ENCODE measurements at places on chromosomes 13 and 19. TPM values are rescaled to one million over a fixed set of nuclear protein-coding genes. Genes with fewer than 3 reads are reported as not detected.
A peak's percentile ranks its signal among the peaks of the same experiment; 100 is the strongest.

The KLK11 gene
- 1.7 TPM for total RNA-seq

DNA sequence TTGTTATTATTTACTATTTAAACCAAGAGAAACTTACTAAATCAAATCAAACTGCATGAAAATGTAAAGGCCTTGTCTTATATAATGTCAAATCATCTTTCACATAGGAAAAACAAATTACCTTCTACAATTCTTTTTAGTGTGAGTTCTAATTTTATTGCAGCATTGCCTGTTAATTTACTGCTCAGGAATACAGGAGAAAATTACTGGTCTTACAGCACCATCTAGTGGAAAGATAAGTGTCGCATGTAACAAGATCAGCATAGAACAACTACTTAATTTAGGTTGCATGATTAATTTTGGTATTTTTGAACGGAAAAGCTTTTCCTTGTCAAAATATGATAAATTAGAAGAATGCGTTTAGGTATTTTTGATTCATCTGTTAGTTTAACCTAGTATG, 502.7 kb downstream of the UQCRFS1 start:
- H3K4me1 ChIP-seq, result no peaks in the 10 kb centered on the region
- H3K36me3 ChIP-seq, result no peaks in the 10 kb centered on the region
- no peaks in the 10 kb centered on the region for H3K27me3 ChIP-seq
- H3K4me3 ChIP-seq, result no peak overlapping the region
- no peak overlapping the region for H3K27ac ChIP-seq
- DNase-seq, result no peak

The ZNF264 gene
- 57.7 TPM for total RNA-seq

- H3K36me3 ChIP-seq, result peaks cover 13% of the 10 kb centered on the region
- H3K27ac ChIP-seq, result no peak overlapping the region
- H3K4me3 ChIP-seq, result no peak overlapping the region
- DNase-seq, result no peak
Measured at GRCh38 chr13:41693434-41693833, 236.1 kb downstream of the RGCC start.

The ZNF729 gene
- total RNA-seq, result not detected

GRCh38 chr19:10152100-10152499, 32.4 kb upstream of the EIF3G start:
- no peaks in the 10 kb centered on the region for H3K27me3 ChIP-seq
- H3K27ac ChIP-seq, result no peak overlapping the region
- H3K4me1 ChIP-seq, result no peaks in the 10 kb centered on the region
- H3K36me3 ChIP-seq, result no peaks in the 10 kb centered on the region

GRCh38 chr13:39016787-39017186, 21.1 kb downstream of the PROSER1 start:
- DNase-seq, result no peak
- no peaks in the 10 kb centered on the region for H3K27me3 ChIP-seq
- H3K27ac ChIP-seq, result no peak overlapping the region

- DNase-seq, result no peak
- no peaks in the 10 kb centered on the region for H3K27me3 ChIP-seq
- H3K4me3 ChIP-seq, result no peak overlapping the region
- no peaks in the 10 kb centered on the region for H3K36me3 ChIP-seq
- no peak overlapping the region for H3K27ac ChIP-seq
Measured at GRCh38 chr13:73991884-73992283, 142.3 kb downstream of the KLF12 start.

The NBEA gene
- total RNA-seq, result 1.4 TPM

DNA sequence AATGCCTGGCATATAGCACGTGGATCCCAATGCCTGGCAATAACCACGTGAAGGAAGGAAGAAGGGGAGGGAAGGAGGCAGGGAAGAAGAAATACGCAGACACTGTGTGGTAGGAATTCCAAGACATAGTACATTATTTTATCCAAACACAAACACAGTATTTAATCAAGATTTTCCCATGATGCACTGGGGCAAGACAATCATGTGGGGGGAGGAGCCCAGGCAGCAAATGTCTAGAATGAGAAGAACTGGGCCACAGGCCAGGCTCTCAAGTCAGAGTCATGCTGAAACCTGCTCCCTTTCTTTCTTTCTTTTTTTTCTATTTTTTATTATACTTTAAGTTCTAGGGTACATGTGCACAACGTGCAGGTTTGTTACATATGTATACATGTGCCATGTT, 717.9 kb downstream of the UQCRFS1 start:
- no peak for DNase-seq
- no peak overlapping the region for H3K27ac ChIP-seq
- no peaks in the 10 kb centered on the region for H3K4me1 ChIP-seq
- no peaks in the 10 kb centered on the region for H3K27me3 ChIP-seq

- H3K36me3 ChIP-seq, result no peaks in the 10 kb centered on the region
- DNase-seq, result peak; percentile 72
- peak overlapping the region; percentile 68 for H3K27ac ChIP-seq
- H3K27me3 ChIP-seq, result no peaks in the 10 kb centered on the region
Measured at GRCh38 chr19:57850553-57851017, 926 bp downstream of the ZNF587 start.

DNA sequence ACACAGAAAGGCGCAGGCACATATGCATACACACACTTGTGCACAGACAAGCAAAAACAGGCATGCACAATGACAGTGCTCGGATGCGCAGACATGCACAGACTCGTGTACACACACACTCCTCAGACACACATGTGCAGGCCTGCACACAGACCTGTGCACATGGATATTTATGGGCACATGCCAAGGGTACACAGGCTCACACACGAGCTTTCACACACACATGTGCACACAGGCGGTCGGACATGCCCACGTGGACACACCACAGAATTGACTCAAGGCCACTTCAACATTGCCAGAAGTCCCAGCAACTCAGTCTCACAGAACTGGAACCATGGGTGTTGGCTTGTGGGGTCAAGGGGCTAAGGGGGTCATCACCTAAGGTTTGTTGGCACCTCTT, 206.8 kb downstream of the URI1 start:
- no peaks in the 10 kb centered on the region for H3K27me3 ChIP-seq
- no peak overlapping the region for H3K27ac ChIP-seq
- DNase-seq, result no peak
- no peak overlapping the region for H3K4me3 ChIP-seq

- H3K4me1 ChIP-seq, result no peaks in the 10 kb centered on the region
- DNase-seq, result no peak
- peak overlapping the region; percentile 61 for H3K4me3 ChIP-seq
Measured at GRCh38 chr19:49362929-49363267, 682 bp upstream of the TEAD2 start.

- peaks cover 15% of the 10 kb centered on the region for H3K27me3 ChIP-seq
- H3K4me1 ChIP-seq, result peaks cover 12% of the 10 kb centered on the region
- DNase-seq, result no peak
Measured at GRCh38 chr13:99896369-99897075, 75.0 kb downstream of the ZIC5 start.

The LPAR6 gene
- total RNA-seq, result 2.8 TPM

The THSD8 gene
- not detected for total RNA-seq

DNA sequence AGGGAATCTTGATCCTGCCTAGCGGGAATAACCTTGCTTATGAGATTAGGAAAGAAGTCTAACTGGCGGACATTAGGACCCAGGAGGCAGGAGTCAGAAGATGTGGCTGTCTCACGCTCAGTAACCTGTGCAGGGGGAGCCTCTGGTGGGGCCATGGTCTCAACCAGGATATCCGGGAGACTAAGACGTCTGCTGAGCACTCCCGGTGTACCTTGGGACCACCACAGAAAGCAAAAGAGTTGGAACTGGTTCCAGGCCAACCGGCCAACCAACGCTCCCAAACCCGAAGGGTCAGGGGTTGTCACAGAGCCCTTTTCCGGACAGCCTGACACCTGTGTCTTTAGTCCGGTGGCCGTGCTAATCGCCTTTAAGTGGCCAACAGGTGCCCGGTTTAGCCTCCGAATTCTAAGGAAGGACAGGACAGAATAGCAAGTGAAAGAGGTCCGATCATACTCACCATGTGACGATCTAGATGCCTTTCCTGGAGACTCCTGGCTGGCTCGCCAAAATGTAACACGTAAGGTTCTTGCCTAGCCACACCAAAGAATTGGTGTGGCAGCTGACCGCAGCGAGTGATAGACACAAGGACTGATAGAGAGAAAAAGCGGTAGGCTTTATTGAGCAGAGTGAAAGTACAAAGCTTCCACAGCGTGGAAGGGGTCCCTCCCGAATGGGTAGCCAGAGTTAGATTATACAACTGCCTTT, 103.9 kb upstream of the DIAPH3 start:
- H3K36me3 ChIP-seq, result no peaks in the 10 kb centered on the region

DNA sequence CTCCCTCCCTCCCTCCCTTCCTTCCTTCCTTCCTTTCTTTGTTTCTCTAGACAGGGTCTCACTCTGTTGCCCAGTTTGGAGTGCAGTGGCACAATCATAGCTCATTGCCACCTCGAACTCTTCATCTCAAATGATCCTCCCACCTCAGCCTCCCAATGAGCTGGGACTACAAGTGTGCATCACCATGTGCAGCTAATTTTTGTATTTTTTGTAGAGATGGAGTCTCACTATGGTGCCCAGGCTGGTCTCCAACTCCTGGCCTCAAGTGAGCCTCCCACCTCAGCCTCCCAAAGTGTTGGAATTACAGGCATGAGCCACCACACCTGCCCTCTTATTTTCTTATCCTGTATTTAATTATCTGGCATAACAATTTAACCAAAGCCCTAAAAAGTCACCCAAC, 4.4 kb downstream of the UPK1A start:
- no peak overlapping the region for H3K4me3 ChIP-seq
- H3K4me1 ChIP-seq, result no peaks in the 10 kb centered on the region
- no peak for DNase-seq
- no peaks in the 10 kb centered on the region for H3K27me3 ChIP-seq

DNA sequence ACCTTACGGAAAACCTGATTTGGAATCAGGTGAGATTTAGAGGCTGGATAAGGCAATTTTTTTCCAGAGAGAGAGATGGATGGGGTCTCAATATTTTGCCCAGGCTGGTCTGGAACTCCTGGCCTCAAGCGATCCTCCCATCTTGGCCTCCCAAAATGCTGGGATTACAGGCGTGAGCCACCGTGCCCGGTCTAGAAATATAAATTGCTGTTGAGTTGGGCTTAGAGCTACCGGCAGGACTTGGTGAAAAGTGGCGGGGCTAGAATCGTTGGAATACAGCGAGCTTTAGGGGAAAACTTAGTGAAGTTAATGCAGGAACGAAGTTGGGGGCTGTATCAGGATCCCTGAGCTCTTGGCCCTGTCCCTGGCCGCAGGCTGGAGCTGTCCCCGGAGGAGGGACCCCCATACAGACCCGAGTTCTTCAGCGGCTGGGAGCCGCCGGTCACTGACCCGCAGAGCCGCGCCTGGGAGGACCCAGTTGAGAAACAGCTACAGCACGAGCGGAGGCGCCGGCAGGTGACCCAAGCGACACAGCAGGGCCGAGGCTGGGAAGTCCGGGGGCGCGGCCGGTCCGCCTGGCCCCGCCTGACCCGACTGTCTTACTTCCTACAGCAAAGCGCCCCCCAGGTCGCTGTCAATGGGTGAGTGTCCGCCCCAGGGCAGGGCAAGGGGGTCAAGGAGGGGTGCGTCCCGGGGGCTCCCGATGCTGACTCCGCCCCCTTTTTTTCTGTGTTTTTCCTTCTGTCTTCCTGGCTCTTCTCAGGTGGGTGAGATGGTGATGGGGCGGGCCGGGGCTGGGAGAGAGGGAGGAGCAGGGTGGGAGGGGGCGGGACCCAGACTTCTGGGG, 7.6 kb downstream of the EPS8L1 start:
- H3K27ac ChIP-seq, result no peak overlapping the region
- no peak for DNase-seq
- H3K4me3 ChIP-seq, result no peak overlapping the region
- peaks cover 12% of the 10 kb centered on the region for H3K4me1 ChIP-seq
- no peaks in the 10 kb centered on the region for H3K36me3 ChIP-seq

- no peaks in the 10 kb centered on the region for H3K36me3 ChIP-seq
- no peak overlapping the region for H3K27ac ChIP-seq
- no peak overlapping the region for H3K4me3 ChIP-seq
- DNase-seq, result no peak
- H3K27me3 ChIP-seq, result no peaks in the 10 kb centered on the region
- H3K4me1 ChIP-seq, result no peaks in the 10 kb centered on the region
Measured at GRCh38 chr13:77353995-77354394, 27.1 kb upstream of the MYCBP2 start.

GRCh38 chr13:99663908-99664307, 162.6 kb downstream of the TM9SF2 start:
- no peaks in the 10 kb centered on the region for H3K4me1 ChIP-seq
- H3K4me3 ChIP-seq, result no peak overlapping the region
- no peak overlapping the region for H3K27ac ChIP-seq

The C13orf42 gene
- not detected for total RNA-seq

DNA sequence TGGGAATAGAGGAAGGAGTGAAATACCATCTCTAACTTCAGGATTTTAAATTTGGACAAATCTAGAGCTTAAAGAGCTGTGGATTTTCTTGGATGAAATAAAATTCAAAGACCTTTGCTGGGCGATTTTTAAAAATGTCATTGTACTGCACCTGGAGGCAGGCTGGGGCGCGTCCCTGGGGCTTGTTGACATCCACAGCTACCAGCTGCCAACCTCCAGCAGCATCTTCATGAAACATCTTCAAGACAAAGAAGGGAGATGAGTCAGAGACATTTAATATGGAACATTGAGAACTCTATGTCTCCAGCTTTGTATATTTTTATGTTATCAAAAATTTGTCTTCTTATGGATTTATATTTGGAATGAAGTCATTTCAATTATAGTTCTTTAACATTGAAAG, 132.5 kb downstream of the NALCN start:
- H3K27me3 ChIP-seq, result no peaks in the 10 kb centered on the region
- no peak overlapping the region for H3K4me3 ChIP-seq
- H3K27ac ChIP-seq, result no peak overlapping the region
- DNase-seq, result no peak
- H3K4me1 ChIP-seq, result no peaks in the 10 kb centered on the region

The CD22 gene
- 207 TPM for total RNA-seq

- H3K27ac ChIP-seq, result no peak overlapping the region
- no peaks in the 10 kb centered on the region for H3K36me3 ChIP-seq
Measured at GRCh38 chr13:33218020-33218419, 67.5 kb downstream of the STARD13 start.

The PHLDB3 gene
- 16.3 TPM for total RNA-seq

The PRODH2 gene
- not detected for total RNA-seq

DNA sequence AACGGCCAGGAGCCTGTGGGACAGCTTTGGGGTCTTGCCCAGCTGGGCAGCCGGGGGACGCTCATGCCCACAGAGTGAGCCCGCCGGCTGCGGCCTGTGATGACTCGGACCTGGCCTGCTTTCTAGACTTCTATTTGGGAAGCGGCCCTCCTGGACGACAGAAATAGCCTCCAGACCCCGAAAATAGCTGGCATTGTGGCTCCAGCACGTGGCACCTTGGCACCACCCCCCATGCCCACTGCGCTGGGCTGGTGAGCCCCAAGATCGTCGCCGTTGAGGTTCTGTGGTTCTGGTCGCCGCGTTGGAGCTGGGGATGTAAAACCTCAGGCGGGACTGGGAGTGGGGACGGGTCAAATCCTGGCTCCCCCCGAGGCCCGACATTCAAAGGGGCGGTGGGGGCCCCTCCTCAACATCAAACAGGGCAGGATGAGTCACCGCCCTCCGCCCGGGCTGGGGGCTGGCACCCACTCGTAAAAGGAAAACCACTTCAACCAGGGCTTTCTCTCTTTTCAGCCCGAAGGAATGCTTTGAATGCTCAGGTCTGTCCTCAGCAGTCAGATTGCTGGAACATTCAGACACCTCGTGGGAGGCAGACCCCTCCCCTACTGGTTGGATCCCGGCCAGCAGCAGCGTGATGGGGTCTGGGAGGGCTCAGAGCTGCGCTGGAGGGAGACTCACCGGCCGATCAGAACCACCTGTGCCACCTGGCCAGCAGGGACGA, 42.1 kb downstream of the GADD45B start:
- no peak overlapping the region for H3K27ac ChIP-seq
- no peaks in the 10 kb centered on the region for H3K4me1 ChIP-seq
- no peak for DNase-seq

GRCh38 chr19:16364231-16364865, 39.7 kb downstream of the KLF2 start:
- H3K4me3 ChIP-seq, result no peak overlapping the region
- DNase-seq, result no peak
- H3K36me3 ChIP-seq, result no peaks in the 10 kb centered on the region
- no peaks in the 10 kb centered on the region for H3K27me3 ChIP-seq

The CALR3 gene
- not detected for total RNA-seq

Measured in Peyer's patch (tissue), 4 donors.